ENCODE measurements at places on chromosomes 4 and X. TPM values are rescaled to one million over a fixed set of nuclear protein-coding genes. Genes with fewer than 3 reads are reported as not detected.

Gene SORBS2
- 28.0 TPM for total RNA-seq

Gene DIPK2B
- 2.5 TPM for total RNA-seq

Gene DMRTC1
- total RNA-seq: not detected

Gene MAGEH1
- total RNA-seq: 5.3 TPM

Gene NBDY
- total RNA-seq: 17.6 TPM

Gene NHSL2
- 1.0 TPM for total RNA-seq

Gene MRPS18C
- total RNA-seq: 38.2 TPM

Gene DCHS2
- 1.5 TPM for total RNA-seq

Gene HNRNPH2
- 72.1 TPM for total RNA-seq

Gene N4BP2
- 5.1 TPM for total RNA-seq

Gene AMBN
- total RNA-seq: not detected

Gene HTRA3
- total RNA-seq: 1.3 TPM

Gene RIBC1
- 0.66 TPM for total RNA-seq

Gene EXOSC9
- 17.8 TPM for total RNA-seq

Gene FDCSP
- total RNA-seq: not detected

Gene DCAF12L2
- total RNA-seq: 0.08 TPM

Gene FREM3
- total RNA-seq: 0.05 TPM

Gene NPNT
- total RNA-seq: 30.9 TPM

Gene GNRHR
- not detected for total RNA-seq

Gene TMPRSS11F
- not detected for total RNA-seq

Gene TMPRSS11D
- not detected for total RNA-seq

Gene FGF5
- total RNA-seq: 0.30 TPM

Gene MMAA
- total RNA-seq: 18.1 TPM

Gene AKAP17A
- 44.6 TPM for total RNA-seq

Gene DAPP1
- 5.0 TPM for total RNA-seq

Gene SCML2
- 2.5 TPM for total RNA-seq

Gene TRAM1L1
- 0.20 TPM for total RNA-seq

Gene MAGEB10
- not detected for total RNA-seq

Gene SSX7
- total RNA-seq: not detected

Gene ATOH1
- total RNA-seq: 73.7 TPM

Gene ARMCX6
- 29.8 TPM for total RNA-seq

Gene NALF2
- 0.66 TPM for total RNA-seq

Gene SRPK3
- 0.64 TPM for total RNA-seq

Gene VEGFD
- 1.2 TPM for total RNA-seq

Gene NXF2B
- not detected for total RNA-seq

Gene DGKK
- not detected for total RNA-seq

Gene APBB2
- total RNA-seq: 27.5 TPM

Gene STARD8
- 1.6 TPM for total RNA-seq

Gene NKX3-2
- 0.35 TPM for total RNA-seq

All from colonic mucosa (tissue), 4 donors.